ENCODE measurements at places on chromosomes 11 and 22. TPM values are rescaled to one million over a fixed set of nuclear protein-coding genes. Genes with fewer than 3 reads are reported as not detected.

Gene PATE2
- total RNA-seq, result not detected

- no peak for DNase-seq
These were observed 109.2 kb downstream of the FAM76B start for GRCh38 chr11:95680169-95680929.

Gene MRPL48
- total RNA-seq, result 59.3 TPM

- DNase-seq, result no peak
These were observed 890.5 kb upstream of the ANO3 start for GRCh38 chr11:25441421-25441820.

GRCh38 chr11:78832226-78832947 lies 257.7 kb upstream of the NARS2 start:
- DNase-seq, result no peak
